ENCODE measurements at places on chromosomes 7 and 10.

DNA sequence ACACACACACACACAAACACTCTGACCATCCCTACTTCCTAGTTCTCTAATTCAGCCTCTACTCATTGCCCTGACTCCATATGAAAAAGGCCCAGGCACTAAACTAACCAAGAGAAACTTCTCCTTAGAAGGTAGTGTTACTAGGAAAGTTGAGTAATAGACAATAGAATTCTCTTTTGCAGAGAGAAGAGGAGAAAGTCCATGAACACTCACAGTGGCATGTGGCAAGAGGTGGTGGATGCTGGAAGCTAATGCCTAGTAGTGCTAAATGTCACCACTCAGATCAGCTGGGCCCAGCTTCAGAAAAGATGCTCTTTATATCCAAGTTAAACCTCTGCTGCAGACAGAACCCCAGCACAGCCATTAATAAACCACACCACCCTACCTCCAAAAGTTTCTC, 58.2 kb downstream of the SORBS1 start:
- no peak for DNase-seq

DNA sequence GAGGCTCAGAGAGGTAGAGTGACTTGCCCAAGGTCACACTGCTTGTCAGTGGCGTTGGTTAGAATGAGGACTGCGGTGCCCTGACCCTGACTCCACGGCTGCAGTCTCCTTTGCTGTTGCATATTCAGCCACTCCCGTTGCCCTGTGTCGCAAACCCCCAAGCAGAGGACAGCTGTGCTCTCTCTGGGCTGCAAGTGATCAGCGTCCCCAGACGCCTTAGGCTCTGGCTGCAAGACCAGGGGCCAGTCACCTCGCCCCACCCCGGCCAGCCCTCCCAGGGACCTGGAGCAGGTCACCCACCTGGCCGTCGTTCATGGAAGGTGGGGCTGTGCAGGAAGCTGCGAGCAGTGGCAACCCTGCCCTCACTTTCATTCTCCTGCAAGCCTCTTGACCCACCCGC, 51.7 kb upstream of the NANOS1 start:
- no peak for DNase-seq

DNA sequence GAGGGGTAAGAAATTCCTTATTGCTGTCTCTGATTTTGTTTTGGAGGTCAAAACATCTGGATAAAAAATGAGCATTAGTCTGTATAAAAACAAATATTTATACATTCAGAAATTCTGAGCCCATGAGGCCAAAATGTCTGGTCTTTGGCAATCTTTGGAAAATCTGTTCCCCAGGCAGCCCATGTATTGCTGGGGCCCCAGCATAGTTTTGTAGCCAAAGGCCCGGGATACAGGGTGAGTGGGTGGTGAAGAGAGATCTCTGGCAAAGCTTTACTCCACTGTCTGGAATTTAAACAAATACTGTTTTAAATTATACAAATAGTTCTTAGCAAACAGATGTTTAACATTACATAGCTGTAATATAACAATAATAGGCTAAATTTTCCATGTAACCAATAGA, 134.7 kb upstream of the GALNT17 start:
- no peak for DNase-seq

DNA sequence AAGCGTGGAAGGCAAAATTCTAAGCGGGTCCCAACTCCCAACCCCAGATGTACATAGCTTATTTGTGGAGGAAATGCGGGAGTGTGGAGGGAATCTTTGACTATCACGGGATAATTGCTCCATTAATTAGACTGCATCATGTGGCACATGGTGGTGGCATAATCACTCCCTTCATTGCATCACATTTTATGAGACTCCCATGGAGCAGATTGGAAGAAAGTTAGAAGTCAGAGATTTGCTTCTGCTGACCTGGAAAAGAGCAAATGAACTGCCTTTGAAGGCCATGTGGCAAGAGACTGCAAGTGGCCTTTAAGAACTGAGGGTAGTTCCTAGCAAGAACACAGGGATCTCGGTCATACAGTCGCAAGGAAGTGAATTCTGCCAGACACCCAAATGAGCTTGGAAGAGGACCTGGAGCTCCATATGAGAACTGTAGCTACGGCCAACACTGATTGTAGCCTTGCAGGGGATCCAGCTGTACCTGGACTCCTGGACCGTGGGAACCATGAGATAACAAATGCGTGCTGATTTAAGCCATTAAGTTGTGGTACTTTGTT, 37.1 kb upstream of the ITGB1 start:
- DNase-seq = no peak

GRCh38 chr7:47942132-47942531, 6.1 kb downstream of the PKD1L1 start:
- no peak for DNase-seq
